ENCODE measurements at places on chromosomes 5 and 9. TPM values are rescaled to one million over a fixed set of nuclear protein-coding genes. Genes with fewer than 3 reads are reported as not detected.

- DNase-seq = no peak
Observed at GRCh38 chr5:126911986-126912385, 118.4 kb downstream of the MARCHF3 start.

GRCh38 chr9:137538058-137538457 lies 12.1 kb downstream of the PNPLA7 start:
- no peak for DNase-seq

The COMMD10 gene
- total RNA-seq = 46.1 TPM

DNA sequence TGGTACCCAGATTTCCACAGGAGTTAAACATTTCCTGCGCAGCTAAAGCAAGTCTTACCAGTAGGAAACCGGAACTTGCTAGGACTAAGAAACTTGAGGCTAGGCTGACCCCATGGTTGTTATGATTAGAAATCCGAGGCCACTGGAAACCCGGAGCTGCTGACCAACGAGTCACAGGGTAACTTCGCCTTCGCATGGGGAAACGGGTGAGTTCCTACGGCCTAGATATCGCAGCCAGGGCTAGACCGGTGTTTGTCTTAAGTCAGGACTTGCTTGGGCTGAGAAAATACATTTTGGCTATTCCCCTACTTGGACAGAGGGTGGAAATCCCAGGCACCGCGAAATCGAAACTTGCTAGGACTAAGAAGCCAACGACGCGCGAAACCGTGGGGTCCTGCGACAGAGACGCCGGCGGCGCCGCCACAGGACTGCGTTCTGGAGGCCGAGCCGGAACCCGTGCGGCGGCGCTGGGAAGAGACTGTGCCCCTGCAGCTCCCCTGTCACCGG lies 1.6 kb upstream of the ANXA2R start:
- DNase-seq = no peak

The ITGA1 gene
- 2.2 TPM for total RNA-seq

The WDR38 gene
- total RNA-seq = 0.07 TPM

The RPL35 gene
- 1,491 TPM for total RNA-seq
